Keratinocyte (primary cell): ENCODE measurements at places on chromosomes 12 and 14. TPM values are rescaled to one million over a fixed set of nuclear protein-coding genes. Genes with fewer than 3 reads are reported as not detected.

SDSL gene
- 1.4 to 4.7 TPM (median 1.9 TPM) in 3 replicates for polyA plus RNA-seq

NR1H4 gene
- not detected in 3 replicates for polyA plus RNA-seq

ANHX gene
- polyA plus RNA-seq: not detected in 3 replicates

LLPH gene
- polyA plus RNA-seq: 15.0 to 36.6 TPM (median 20.5 TPM) in 3 replicates

LRP10 gene
- polyA plus RNA-seq: 36.7 to 79.4 TPM (median 62.5 TPM) in 3 replicates

FAM234B gene
- polyA plus RNA-seq: 3.4 to 5.1 TPM (median 4.5 TPM) in 3 replicates

PPP1R36 gene
- 0.45 to 0.92 TPM (median 0.81 TPM) in 3 replicates for polyA plus RNA-seq

CMA1 gene
- not detected in 3 replicates for polyA plus RNA-seq

DNA sequence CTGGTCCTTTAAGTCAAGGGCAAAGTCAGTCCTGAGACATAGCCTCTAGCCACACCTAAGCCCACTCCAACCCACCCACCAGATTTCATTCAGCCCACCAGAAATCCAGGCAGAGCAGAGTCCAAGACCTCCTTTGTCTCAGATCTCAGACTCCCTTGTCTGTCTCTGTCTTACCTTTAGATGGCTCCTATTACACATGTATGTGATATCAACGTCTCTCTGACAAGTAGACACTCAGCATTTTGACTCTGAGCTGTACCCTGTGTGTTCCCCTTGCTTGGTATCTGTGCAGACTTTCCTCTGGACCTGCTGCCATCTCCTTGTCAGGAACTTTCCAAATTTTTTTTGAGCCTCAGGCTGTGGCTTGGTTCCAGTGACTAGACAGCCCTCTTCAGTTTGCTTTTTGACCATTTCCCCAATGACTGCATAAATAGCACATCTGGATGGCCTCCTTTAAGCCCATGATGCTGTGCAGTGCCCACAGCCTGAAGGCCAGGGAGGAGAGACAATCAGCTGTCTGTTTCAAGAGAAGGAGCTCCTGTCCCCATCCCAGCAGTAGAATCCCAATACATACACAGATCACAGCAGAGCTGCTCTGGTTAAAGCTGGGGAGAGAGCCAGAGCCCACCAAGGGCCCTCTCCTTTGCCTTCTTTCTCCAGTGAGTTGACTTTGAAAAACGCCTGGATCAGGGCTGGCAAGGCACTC lies 7.0 kb downstream of the POU6F1 start:
- H3K36me3 ChIP-seq: no peaks in the 10 kb centered on the region
- H3K4me3 ChIP-seq: no peak overlapping the region
- no peaks in the 10 kb centered on the region for H3K4me1 ChIP-seq
- no peaks in the 10 kb centered on the region for H3K27me3 ChIP-seq
- DNase-seq: no peak

DNA sequence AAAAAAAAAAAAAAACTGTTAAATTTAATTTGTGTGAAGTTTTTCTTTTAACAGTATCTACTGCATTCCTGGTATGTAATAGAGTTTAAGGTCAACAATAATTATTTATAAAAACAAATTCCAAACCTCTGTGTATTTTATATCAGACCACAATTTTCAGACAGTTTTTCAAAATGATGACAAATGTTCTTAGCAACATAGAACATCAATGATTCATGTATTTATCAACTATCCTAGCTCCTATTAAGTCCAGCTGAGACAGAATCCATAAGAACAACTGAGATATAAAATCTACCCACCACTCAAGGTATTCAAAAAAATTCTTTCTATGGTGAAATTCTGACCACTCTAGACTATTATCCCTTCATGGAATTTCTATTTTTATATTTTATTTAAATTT lies 144.5 kb downstream of the EPS8 start:
- no peaks in the 10 kb centered on the region for H3K4me1 ChIP-seq
- no peak overlapping the region for H3K4me3 ChIP-seq
- H3K36me3 ChIP-seq: no peaks in the 10 kb centered on the region

DNA sequence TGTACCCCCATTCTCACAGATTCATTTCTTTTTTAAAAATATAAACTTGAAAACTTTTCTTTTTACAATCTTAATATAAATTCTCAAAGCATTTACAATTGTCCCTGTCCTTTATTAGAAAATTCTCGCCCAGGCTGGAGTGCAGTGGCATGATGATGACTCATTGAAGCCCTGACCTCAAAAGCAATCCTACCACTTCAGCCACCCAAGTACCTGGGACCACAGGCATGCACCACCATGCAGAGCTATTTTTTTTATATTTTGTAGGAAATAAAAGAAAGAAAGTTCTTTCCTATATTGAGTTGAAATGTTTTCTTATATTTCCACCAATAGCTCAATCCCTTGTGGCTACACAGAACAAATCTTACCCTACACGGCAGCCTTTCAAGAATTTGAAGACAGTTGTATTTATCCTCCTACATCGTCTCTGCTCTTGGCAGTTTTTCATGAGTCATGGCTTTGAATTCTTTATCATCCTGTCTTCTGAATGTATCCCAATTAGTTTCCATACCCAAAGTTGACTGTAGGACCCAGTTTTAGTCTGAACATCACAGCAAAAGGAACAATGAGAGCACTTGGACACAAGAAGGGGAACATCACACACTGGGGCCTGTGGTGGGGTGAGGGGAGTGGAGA lies 52.4 kb downstream of the SYT1 start:
- H3K4me1 ChIP-seq: peaks cover 11% of the 10 kb centered on the region
- H3K4me3 ChIP-seq: no peak overlapping the region
- no peak overlapping the region for H3K27ac ChIP-seq
- no peak for DNase-seq
- H3K36me3 ChIP-seq: no peaks in the 10 kb centered on the region

GRCh38 chr14:82710267-82710841 lies 1176.7 kb upstream of the SEL1L start:
- H3K4me3 ChIP-seq: no peak overlapping the region
- no peak overlapping the region for H3K27ac ChIP-seq
- H3K4me1 ChIP-seq: no peaks in the 10 kb centered on the region

DNA sequence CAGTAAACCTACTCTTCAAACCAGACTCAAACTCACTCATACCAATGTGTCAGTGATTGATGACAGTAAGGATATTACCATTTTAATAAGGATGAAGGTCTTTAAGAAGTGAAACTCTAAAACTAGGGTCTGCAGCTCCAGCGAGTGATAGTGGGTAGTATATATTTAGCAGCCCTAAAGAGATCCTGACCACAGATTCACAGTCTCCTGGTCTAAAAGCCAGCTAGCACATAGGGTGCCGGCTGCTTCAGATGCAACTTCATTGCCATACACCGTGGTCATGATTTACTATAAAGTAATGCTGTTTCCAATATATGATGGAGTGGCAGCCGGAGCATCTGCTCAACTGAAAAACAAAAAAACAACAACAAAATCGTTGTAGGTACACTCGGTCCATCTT lies 99.6 kb upstream of the MDM1 start:
- no peaks in the 10 kb centered on the region for H3K4me1 ChIP-seq
- no peaks in the 10 kb centered on the region for H3K27me3 ChIP-seq
- no peak for DNase-seq

DNA sequence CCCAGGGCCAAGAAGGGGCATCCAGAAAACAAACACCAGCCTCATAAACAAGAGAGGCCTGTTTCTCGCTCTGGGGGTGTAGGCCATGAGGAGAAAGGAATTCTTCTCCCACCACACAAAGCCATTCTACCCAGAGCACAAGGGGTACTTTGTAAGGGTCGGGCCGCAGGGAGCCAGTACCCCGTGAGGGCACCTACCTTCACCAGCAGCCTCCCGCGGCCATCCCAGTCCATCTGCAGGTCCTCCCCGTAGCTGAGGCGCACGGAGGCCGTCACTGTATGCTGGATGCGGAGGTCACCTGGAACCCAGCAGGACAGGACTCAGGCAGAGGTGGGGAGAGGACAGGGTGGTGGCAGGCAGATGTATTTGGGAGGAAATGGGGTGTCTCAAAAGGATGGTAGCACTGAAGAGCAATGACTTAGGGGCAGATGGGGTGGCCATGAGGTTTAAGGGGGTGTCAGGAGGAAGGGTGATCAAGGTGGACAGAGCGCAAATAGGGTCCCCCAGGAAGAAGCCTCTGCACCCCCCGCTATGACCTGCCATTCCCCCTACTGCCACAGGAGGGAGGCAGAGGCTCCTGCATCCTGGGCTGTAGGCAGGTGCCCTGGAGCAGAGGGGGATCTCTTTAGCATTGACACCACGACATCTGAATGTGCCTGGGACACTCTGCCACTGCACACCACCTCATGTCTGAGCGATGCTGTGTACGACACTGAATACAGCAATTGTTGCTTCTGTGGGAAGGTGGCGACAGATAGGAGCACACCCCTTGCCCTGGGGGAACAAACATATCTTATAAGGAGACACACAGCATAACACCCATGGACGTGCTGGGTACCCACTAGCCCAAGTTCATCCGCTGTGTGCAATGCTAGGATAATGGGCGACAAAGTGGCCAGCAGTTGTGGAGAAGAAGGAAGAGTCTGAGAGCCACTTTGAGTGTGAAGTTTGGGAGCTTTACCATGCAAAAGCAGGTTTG lies 61.4 kb downstream of the VWF start:
- H3K27me3 ChIP-seq: peaks cover 7% of the 10 kb centered on the region
- DNase-seq: no peak
- no peak overlapping the region for H3K4me3 ChIP-seq

- DNase-seq: no peak
- H3K4me3 ChIP-seq: no peak overlapping the region
- H3K27me3 ChIP-seq: no peaks in the 10 kb centered on the region
- H3K27ac ChIP-seq: no peak overlapping the region
- no peaks in the 10 kb centered on the region for H3K36me3 ChIP-seq
- no peaks in the 10 kb centered on the region for H3K4me1 ChIP-seq
These were observed 417.7 kb upstream of the ATXN7L3B start for GRCh38 chr12:74119811-74120362.

GRCh38 chr12:16586350-16587109 lies 19.4 kb downstream of the LMO3 start:
- no peaks in the 10 kb centered on the region for H3K27me3 ChIP-seq
- DNase-seq: no peak
- no peak overlapping the region for H3K4me3 ChIP-seq
- peaks cover 12% of the 10 kb centered on the region for H3K4me1 ChIP-seq
- H3K27ac ChIP-seq: no peak overlapping the region

DNA sequence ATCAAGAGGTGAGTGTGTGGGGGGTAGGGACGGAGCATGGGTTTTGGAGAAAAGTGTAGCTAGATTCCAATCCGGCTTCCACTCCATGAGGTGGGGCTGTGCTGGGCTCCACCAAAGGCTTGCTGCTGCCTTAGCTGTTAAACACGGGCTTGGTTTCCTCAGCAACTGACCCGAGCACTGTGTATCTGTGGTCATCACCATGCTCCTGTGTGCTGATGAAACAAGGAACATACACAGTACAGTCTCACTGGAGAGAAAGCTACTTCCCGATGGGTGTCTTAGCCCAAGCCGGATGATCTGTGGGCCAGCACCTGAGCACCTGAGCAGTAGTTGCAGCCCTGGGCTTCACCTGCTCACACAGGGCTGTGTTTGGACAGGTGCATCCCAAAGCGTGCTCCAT lies 52.9 kb upstream of the VRK1 start:
- peaks cover 29% of the 10 kb centered on the region for H3K27me3 ChIP-seq
- no peak overlapping the region for H3K27ac ChIP-seq
- DNase-seq: no peak
- H3K4me3 ChIP-seq: no peak overlapping the region
- H3K4me1 ChIP-seq: peaks cover 3% of the 10 kb centered on the region
- H3K36me3 ChIP-seq: no peaks in the 10 kb centered on the region

DNA sequence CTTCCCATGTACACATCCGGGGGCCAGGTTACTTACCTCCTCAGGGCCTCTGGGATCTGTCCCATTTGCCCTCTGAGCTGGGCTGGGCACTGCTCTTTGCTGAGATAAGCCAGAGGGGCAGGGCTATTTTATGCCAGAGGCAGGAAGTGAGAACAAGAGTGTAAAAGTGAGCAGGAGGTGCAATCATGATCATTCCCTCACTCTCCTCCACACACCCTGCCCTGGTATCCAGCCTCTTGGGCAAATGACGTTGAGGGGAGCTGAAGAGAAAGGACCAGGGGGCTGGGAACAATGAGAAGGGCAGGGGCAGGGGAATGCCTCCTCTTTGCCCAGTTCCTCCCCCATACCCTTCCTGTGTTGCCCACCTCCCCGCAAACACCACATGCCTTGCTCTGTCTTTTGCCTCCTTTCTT lies 4.2 kb downstream of the LPAR5 start:
- H3K4me1 ChIP-seq: peaks cover 39% of the 10 kb centered on the region
- H3K4me3 ChIP-seq: no peak overlapping the region
- DNase-seq: no peak
- no peaks in the 10 kb centered on the region for H3K36me3 ChIP-seq
